Gastrocnemius medialis (tissue), 4 donors: ENCODE measurements at places on chromosomes 4 and X.

DNA sequence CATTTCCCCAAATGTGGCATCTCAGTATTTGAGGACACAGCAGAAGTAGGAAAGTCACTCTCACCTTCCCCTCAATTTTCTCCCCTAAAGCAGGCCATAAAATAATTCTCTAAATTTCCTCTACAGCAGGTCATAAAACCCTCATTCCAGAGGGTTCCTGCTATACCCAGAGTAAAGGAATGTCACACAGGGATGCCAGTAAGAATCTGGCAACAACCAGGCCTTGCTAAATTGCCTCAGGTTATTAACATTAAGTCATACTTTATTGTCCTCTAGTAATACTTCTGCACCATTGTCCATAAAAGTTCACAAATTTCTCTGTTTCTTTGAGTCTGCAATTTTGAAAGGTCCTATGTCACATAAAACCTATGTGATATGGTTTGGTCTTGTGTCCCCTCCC is 685.7 kb upstream of the SLIT2 start:
- DNase-seq = no peak

DNA sequence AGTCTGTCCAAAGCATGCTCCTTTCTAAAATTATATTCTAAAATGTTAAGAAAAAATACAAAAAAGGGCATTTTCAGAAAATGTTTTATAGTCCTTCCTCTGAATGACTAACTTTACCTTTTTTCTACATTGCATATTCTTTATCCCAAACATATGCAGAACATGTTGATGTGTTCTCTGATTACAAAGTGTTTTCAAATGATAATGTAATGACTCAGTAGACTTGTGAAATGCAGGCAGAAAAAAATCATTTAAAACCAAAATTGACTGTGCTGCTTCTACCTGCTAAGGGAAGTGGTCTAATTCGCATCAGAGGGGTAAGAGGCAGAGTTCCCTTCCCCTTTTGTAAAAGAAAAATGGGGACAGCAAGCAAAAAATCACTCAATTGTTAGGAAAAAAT is 22.7 kb upstream of the YTHDC1 start:
- no peak for DNase-seq

- DNase-seq = peak; percentile 58
These were observed 203.4 kb downstream of the ANAPC10 start for GRCh38 chr4:144894573-144894972.

DNA sequence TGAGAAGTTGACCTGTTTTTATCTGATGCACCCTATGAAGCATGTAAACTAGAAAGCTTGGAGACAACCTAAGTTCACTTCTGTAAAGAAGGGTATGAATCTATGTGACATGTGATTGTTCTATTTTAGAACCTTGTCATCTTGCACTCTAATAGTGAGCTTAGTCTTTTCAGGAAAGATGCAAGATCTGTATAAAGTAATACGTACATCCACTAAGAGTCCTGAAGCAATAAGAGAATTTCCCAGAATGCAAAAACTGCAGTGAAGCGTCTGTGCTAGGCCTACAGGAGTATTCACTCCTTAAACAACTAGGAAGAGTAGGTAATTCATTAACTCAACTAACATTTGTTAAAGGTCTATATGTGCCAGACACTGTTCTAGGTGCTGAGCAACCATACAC is 23.3 kb upstream of the NDP start:
- no peak for DNase-seq

- no peak for DNase-seq
These were observed 11.2 kb downstream of the PPAT start for GRCh38 chr4:56424176-56424575.

DNA sequence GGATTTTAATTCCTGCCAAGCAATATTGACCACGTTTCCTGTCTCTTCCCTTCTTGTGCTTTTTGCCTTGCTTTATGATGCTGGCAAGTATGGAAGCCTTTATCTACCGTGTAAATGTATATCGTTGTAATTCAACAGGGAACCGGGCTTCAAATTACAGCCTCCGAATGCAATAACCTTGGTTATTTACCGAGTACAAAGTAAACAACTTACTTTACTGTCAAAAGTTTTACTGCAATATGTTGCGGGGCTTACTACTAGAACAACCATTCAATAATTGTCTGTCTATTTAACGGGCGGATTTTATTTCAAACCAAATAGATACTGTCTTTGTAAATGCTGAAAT is 73.1 kb downstream of the PALLD start:
- no peak for DNase-seq

DNA sequence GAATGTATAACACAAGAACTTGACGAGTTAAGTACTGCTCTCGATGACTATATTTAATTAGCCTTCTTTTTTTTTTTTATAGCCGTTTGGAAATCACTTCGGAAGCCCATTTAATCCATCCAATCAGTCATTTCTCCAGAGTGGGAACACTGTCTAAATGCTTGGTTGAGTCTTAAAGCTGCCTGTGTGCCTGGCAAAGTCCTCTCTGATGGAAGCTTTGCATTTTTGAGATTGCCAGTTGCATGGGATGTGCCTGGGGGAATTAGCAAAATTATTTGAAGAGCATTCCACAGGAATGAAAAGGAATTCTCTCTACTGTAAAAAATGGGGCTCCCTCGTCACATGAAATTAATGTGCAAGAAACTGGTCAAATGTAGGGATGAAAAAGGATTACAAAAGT is 398.8 kb upstream of the RPS6KA3 start:
- DNase-seq = no peak

DNA sequence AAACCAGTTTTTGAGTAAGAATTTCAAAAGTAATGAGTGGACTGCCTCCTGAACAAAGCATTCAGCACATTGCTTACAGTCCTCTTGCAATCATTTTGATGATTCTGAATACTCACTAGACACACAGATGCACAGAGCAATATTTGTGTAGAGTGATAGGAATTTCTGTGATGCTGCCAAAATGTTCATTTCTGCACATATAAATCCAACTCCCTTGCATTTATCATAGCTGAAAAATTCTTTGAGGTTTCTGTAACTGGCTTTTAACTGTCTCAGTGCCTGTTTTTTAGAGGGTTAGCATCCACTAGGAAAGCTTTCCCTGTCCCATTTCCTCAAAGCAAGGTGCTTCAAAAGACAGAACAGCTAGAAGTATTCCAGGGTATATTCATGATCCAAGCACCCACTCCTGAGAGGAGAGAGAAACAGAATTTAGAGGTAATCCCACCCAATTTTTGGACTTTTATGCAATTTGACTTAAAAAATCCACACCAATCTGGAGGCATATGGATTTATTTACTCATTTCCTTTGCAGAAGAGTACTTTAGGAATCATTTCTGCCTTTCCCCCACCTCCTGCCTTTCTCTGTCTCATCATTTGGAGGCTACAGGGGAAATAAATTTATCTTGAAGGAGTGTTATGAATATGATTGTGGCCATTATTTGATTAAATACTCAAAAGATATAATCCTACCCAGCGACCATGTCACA is 234.5 kb upstream of the SLIT2 start:
- DNase-seq = no peak

- DNase-seq = no peak
These were observed 568.8 kb downstream of the PPARGC1A start for GRCh38 chr4:23320931-23321587.

DNA sequence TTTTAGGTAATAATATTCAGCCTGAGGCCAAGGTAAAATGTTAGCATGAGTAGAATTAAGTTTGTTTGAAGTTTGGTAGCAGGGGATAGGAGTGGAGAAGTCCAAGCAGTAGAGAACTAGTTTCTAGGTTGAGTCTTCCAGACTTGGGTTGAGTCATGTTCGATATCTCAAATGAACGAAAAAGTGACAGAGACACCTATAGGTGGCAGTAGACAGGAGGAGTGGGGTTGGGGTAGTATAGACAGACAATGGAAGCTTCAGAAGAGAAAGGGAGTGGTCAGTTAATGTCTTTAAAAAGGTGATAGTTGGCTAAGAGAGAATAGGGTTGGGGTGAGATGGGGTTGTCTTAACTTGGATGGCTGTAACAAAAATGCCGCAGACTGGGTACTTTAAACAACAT is 58.7 kb upstream of the EMCN start:
- DNase-seq = no peak

DNA sequence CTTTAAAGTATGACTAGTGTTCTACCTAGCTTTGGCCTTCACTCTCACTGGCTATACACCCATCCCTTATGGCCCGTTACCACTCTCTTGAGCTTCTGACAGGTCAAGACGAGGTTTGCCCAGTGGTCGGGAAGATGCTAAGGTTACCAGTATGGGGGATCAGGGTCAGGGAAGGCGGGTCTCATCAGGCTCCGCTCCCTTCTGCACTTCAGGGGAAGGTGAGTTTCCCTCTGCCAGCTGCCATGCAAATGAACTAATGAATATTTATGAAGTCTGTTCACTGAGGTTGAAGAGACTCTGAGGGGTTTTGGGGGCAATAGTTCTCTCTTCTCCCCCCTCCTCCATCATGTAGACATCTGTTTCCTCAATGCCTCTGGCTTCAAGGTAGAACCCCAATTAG is 6.6 kb downstream of the EFNB1 start:
- DNase-seq = no peak

- DNase-seq = no peak
These were observed 214.1 kb downstream of the BCOR start for GRCh38 chrX:39883666-39884065.

DNA sequence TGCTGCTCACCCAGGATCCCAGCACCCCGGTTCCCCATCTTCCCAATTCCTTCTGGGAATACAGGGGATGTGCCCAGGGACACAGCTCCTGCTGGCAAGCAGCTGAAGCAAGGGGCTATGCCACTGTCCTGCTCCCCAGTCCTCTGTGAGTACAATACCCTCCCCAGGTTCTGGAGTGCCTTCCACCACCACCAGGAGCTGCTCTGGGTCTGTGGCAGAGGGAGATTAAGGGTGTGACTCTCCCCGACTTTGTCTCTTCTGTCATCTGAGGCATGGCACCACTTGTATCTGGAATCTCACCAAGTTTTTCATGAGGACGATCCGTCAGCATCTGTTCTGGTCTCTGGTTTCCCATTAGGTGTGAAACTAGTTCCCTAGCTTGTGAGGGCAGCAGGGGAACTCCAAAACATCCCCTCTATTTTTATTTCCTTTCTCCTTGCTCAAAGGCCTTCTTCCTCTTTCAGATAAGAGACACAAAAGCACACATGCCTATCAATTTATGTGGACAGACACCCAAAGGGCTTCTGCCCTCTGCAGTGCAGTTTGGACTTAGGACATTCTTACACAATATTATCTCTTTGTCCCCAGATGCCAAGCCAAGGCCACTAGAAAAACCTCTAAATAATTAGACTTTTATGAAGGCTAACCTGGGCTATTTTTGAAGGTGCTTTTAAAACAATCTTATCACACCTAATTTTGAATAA is 26.8 kb downstream of the MGST2 start:
- peak; percentile 33 for DNase-seq

DNA sequence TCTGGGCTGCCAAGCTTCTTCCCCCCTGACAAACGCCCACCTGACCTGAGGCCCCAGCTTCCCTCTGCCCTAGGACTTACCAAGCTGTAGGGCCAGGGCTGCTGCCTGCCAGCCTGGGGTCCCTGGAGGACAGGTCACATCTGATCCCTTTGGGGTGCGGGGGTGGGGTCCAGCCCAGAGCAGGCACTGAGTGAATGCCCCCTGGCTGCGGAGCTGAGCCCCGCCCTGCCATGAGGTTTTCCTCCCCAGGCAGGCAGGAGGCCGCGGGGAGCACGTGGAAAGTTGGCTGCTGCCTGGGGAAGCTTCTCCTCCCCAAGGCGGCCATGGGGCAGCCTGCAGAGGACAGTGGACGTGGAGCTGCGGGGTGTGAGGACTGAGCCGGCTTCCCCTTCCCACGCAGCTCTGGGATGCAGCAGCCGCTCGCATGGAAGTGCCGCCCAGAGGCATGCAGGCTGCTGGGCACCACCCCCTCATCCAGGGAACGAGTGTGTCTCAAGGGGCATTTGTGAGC is 37.0 kb downstream of the HTRA3 start:
- no peak for DNase-seq

DNA sequence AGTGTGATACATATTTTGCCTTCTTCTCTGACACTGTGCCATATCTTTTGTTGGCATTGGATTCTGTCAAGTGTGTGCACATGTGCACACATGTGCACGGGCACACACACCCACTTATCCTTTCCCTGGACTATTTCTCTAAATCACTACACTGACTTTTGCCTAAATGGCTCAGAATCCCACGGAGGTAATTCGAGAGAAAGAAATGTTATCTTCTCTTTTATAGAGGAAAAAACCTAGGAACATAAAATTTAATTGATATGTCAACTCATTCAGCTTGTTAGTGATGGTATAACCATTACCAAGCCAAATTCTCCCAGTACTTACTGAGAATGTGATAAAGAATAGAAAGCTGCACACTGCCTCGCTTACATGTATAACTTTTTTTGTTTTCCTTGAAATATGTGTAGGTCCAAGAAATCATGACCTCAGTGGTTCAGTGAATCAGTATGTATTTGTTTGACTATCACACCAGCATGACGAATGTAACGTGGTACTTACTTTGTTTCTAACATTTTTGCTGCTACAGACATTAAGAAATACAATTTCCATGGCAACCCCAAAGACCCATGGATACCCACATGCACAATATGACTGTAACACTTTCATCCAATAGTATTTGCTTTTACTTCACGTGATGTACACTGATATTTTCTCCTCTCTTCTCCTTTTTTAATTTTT is 163.0 kb downstream of the PCDH7 start:
- no peak for DNase-seq

DNA sequence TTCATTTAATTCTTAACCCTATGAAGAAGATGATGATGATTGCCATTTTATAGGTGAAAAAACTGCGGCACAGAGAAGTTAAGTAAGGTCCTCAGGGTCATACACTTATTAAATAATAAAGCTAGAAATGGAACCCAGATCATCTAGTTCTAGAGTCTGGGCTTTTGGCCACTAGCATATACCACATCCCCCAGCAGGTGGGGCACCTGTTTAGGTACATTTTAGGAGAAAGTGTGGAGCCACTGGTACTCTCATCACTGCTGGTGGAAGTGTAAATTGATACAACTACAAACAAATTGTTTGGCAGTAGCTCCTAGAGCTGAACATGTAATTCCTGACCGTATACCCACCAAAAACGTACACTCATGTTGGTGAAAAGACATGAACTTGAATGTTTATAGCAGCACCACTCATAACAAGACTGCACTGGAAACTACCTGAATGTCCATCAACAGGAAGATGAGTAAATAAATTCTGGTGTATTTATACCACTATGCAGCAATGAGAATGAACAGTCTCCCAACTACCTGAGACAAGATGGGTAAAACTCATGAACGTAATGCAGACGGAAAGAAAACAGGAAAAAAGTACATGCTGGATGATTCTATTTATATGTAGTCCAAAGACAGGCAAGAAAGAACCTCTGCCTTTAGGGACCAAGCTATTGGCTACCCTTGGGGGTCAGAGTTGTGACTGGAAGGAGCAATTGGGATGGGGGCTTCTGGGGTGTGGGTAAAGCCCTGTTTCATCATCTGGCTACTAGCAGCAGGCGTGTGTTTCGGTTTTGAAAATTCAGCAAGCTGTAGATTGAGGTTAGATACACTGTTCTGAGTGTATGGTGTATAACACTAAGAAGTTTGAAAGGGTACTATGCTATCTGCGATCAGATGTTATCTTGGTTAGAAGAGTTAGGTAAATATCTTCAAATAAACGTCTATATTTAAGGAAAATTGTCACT is 72.3 kb upstream of the ADGRG2 start:
- no peak for DNase-seq

GRCh38 chrX:146907391-146908240 is 93.1 kb upstream of the CXorf51A start:
- no peak for DNase-seq
